COR-L47 (cell line): ENCODE measurements at places on chromosomes 2 and 18.

DNA sequence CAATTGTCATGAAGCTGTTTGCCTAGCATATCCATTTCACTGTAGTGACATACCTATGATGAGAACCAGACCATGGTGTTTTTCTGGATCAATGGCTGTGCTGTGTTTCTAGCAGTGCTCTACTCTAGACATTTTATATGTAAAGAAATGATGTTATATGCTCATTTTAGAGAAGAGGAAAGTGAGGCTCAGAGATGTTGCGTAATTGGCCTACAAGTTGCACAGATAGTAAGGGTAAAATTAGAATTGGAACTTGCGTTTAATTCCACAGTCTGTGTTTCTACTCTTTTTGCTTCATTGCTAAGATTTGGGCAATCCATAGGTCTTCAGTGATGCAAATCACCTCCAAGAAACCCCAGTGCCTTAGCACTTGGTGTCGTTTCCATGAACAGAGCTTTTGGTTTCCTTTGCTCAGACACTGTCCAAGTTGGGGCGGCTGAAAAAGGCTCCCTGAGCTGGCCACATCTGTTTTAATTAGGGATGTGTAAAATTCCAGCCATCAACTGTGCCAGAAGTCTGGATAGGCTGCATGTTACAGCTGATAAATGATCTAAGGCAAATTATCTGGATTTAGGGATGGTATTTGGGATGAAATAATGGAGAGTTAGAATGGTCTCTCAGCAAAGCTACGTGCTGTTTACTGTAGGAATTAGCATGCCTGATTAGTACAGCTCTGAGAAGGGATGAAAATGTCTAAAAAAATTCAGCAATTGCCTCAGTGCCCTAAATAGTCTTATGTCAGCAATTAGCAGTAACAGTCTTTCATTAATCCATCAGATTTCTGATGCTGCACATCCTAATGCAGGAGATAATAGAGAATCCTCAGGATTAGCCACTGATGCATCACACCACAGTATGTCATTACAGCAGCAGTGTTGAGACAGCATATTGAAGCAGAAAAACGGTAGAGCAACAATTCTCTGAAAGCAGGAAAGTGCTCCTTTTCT, 65.3 kb downstream of the PTPRM start:
- DNase-seq, result no peak

- DNase-seq, result no peak
Measured at GRCh38 chr2:238495422-238495821, 68.7 kb downstream of the ASB1 start.

- peak; percentile 21 for DNase-seq
Measured at GRCh38 chr2:26942543-26943295, 27.7 kb upstream of the MAPRE3 start.

DNA sequence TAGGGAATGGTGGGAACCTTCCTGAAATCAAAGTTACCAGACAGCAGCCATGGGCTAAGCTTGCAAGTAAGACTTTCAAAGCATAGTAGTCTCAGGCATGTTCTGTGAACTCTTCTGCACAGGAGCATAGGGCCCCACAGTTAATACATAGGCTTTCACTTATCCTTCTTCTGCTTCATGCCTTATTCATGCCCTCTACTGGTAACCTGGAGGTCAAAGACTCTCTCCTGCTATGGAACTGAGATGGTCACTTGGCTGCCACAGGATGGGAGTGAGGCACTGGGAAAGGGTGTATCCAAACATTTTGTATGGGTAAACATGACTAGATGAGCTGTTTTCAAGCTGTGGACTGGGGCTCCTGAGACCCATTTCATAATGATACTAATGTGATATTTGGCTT, 49.1 kb upstream of the ZNF638 start:
- no peak for DNase-seq

DNA sequence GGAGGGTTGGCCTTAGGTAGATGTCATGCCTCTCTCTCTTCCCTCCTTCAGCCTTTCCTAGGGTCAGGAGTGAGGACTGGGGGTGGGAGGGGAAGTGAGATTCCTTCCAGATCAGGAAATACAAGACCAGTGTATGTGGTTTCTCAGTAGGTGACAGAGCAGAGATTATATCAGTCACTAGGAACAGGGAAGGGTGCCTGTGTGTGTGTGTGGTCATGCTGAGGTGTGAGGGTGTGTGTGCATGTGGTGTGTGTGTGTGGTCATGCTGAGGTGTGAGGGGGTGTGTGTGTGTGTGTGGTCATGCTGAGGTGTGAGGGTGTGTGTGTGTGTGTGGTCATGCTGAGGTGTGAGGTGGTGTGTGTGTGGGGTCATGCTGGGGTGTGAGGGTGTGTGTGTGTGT, 259.8 kb downstream of the LOXHD1 start:
- no peak for DNase-seq

DNA sequence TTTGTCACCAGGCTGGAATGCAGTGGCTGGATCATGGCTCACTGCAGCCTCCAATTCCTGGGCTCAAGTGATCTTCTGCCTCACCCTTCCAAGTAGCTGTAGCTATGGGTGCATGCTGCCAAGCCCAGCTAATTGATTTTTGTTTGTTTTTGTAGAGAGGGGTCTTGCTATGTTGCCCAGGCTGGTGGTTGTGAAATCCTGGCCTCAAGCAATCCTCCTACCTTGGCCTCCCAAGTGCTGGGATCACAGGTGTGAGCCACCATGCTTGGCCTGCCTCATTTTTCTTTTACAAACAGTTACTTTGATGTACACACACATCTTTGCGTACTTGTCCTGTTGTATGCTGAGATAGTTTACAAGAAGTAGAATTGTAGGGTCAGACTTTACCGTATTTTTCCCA, 13.1 kb upstream of the ANKRD12 start:
- no peak for DNase-seq

- DNase-seq, result no peak
Measured at GRCh38 chr2:216739035-216739434, 43.7 kb upstream of the IGFBP5 start.

DNA sequence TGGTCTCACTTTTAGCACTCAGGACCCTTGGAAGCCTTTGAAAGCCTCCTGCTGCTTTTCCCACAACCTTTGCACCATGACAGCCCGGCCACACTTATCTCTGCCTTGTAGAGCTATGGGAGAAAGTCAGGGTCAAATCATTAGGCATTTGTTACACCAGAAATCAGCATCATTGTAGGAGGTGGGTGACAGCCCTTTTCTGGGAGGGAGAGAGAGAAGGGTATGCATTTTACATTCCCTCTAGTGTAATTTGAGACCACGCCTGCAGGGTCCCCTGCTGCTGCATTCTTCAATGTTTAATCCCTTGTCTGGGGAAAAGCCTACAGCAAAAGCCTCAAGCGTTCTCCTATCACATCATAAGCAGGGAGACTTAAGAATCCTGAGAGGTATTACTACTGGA, 766.8 kb upstream of the FAM98A start:
- DNase-seq, result no peak

GRCh38 chr2:76984359-76984758, 537.8 kb downstream of the LRRTM4 start:
- no peak for DNase-seq

GRCh38 chr2:230721712-230722111, 9.1 kb downstream of the CAB39 start:
- no peak for DNase-seq

DNA sequence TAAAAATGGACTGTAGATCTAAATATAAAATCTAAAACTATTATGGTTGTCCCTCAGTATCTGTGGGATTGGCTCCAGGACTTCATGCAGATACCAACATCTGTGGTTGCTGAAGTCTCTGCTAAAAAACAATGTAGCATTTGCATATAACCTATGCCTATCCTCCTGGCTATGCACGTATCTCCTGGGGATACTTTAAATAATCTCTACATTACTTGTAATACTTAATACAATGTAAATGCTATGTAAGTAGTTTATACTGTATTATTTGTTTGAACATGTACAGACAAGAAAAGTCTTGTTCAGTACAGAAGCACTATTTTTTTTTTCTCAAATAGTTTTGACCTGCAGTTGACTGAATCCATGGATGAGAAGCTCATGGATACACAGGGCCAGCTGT, 134.9 kb downstream of the ZAP70 start:
- DNase-seq, result no peak

DNA sequence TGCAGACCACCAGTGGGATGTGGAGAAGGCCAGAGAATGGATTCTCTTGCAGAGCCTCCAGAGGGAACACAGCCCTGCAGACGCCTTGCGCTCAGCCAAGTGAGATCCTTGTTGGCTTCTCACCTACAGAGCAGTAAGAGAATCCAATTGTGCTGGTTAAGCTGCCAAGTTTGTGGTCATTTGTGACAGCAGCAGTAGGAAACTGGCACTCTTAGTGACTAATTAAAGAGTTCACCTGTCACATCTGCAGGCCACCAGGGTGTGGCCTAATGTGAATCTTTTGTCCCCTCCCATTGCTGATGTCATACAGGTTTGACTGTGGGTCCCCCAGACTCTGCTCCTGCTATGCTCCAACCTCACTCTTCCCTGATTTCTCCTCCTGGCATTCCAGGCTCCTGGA, 235.9 kb downstream of the TFCP2L1 start:
- DNase-seq, result peak; percentile 42

- DNase-seq, result no peak
Measured at GRCh38 chr2:113010088-113010487, 4.8 kb downstream of the IL36A start.

GRCh38 chr2:119023534-119023933, 81.5 kb downstream of the MARCO start:
- no peak for DNase-seq

GRCh38 chr2:237057893-237058300, 27.8 kb upstream of the COPS8 start:
- no peak for DNase-seq

DNA sequence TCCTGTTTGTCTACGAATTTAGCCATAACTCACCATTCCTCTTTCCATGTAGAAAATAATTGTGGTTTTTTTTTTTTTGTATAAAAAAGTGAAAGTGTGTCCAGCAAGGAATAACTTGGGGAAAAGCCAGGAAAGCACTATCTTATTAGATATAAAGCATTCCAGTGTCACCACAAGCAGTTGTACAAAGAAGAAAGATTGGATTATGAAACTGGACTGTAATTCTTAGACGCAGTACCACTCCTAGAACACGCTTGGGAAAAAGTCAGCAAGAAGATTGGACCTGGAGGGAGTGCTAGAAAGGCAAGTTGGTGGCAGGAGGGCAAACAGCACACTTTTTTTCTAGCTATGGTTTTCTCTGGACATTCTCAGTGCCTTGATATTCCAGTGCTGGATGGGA, 186.7 kb downstream of the PARD3B start:
- no peak for DNase-seq

GRCh38 chr2:116732322-116732721, 1082.2 kb upstream of the DDX18 start:
- DNase-seq, result no peak

DNA sequence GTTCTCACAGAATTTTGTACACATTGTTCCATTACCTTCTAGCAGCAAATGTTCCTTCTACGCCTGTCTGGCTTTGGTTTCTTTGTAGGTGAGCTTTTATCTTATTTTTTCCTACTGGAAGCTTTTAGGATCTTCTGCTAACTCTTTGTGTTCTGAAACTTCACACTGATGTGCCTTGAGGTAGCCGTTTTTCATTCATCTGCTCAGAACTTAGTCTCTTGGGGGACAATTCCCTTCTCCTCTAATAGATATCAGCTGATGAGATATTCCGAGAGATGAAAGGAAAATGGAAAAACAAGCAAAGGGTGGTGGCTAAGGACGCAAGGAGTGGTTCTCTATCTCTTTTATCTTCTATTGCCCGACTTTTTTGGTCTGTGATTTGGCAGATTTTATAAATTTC, 27.8 kb upstream of the LPIN1 start:
- DNase-seq, result no peak

DNA sequence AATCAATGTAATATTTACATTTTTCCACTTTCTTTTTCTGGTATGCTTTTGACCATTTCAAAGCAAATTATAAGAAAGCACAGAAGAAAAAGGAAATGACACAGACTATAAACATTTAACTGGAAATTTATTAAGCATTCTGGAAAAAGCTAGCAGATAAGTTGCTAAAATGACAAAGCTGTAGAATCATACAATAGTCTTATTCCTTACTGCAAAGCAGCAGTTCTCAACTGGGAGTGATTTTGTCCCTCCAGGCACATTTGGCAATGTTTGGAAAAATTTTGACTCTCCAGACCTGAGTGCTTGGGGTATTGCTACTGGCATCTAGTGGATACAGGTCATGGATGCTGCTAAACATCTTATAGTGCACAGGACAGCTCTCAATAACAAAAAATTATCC, 75.1 kb downstream of the MBD5 start:
- no peak for DNase-seq

DNA sequence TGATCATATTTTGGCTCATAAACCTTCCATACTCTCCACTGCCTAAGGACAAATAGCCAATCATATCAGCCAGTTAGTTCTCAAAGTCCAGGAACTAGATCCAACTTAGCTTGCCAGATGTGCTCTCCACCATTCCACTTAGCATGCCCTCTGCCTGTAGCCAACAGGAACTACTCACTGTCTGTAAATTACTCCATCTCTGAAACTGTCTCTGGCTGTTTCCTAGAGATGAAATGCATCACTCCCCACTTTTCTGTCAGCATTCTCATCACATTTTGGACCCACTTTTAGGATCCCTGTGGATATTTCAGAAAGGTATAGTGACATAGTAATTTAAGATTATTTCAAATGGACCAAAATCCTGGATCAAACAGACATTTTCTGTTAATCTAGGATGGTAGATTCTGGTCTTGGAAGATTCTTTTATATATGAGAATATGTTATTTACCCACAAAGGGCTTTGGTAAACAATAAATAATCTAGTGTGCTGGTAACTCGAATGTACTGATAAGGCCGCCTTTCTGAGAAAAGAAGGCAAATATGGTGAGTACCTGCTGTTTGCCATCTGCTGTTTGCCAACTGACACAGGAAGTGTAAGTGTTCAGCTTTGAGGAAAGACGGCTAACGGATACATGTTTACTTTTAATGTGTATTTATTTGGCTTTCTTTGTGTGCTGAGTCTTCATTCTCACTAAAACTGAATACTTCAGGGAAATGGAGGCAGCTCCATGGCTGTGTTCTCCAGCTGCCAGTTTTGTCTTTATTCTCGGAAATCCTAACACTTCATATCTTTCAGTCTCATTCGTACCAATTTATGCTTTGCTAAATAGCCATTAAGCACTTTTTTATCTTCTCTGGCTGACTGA, 79.5 kb downstream of the EVA1A start:
- peak; percentile 21 for DNase-seq

DNA sequence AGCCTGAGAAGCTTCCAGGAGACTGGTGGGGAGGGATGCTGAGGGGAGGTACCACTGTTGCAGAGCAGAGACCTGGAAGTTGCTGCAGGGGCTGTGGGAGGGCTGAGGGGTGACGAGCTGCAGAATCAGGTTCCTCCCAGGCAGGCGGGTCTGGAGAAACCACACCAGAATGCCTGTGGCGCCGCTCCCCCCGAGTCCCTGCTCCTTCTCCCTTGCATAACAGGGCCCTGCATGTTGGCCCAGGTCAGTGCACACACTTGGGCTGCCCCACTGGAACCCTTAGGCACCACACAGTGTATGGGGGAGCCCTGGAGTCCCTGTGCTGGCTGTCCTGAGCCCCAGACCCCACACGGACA, 60.4 kb downstream of the ARL4C start:
- DNase-seq, result no peak

DNA sequence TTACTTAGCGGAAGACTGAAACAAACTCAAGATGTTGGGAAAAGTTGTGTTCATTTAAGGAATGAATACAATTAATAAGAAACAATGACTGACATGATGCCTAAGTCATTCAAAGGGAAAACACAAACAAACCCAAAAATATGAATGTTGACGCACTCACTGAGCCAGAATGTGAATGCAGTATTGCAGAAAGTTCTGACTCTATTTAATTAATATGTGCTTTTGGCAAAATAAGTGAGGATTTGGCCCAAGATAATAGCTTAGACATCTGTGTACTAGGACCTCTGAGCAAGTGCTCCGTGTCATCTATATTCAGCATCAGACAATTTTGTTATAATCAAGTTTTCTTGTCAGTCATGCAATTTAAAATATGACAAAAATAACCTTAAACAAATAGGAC, 1138.8 kb upstream of the NXPH2 start:
- no peak for DNase-seq
